ENCODE measurements at places on chromosomes 12 and 14. TPM values are rescaled to one million over a fixed set of nuclear protein-coding genes. Genes with fewer than 3 reads are reported as not detected.
A peak's percentile ranks its signal among the peaks of the same experiment; 100 is the strongest.

DNA sequence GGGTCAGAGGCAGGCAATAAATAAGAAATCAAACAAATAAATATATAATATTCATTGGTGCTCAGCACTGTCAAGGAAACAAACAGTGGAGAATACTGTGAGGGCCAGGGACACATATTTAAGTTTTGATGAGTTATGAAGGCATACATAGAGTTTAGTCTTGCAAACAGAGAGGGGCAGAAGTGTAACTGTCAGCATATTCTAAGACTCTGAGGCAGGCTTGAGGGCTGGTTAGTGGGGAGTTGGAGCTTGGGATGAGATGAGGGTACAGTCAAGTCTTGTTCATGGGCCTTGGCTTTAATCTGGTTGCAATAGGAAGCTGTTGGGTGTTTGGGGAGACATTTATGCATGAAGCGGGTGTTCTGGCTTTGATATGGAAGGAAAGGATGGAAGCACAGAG, 78.9 kb downstream of the PELI2 start:
- DNase-seq = no peak

- no peak for DNase-seq
Observed at GRCh38 chr12:115815924-115816323, 461.6 kb downstream of the MED13L start.

Gene NPFF
- polyA plus RNA-seq = not detected

GRCh38 chr12:123131879-123132402, 18.9 kb downstream of the PITPNM2 start:
- no peak for DNase-seq

- DNase-seq = no peak
Observed at GRCh38 chr14:73936548-73936947, 13.3 kb downstream of the FAM161B start.

Gene LRRIQ1
- polyA plus RNA-seq = 0.32 TPM

Gene SLC10A1
- 0.21 TPM for polyA plus RNA-seq

DNA sequence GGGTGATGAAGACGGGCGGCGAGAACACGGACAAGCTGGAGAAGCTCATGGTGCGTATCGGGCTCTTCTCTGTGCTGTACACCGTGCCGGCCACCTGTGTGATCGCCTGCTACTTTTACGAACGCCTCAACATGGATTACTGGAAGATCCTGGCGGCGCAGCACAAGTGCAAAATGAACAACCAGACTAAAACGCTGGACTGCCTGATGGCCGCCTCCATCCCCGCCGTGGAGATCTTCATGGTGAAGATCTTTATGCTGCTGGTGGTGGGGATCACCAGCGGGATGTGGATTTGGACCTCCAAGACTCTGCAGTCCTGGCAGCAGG, 1.9 kb downstream of the FZD10 start:
- DNase-seq = no peak

Gene PRB3
- not detected for polyA plus RNA-seq

Gene MSI1
- polyA plus RNA-seq = 3.5 TPM

GRCh38 chr12:56385873-56386272, 23.2 kb upstream of the APOF start:
- DNase-seq = no peak

DNA sequence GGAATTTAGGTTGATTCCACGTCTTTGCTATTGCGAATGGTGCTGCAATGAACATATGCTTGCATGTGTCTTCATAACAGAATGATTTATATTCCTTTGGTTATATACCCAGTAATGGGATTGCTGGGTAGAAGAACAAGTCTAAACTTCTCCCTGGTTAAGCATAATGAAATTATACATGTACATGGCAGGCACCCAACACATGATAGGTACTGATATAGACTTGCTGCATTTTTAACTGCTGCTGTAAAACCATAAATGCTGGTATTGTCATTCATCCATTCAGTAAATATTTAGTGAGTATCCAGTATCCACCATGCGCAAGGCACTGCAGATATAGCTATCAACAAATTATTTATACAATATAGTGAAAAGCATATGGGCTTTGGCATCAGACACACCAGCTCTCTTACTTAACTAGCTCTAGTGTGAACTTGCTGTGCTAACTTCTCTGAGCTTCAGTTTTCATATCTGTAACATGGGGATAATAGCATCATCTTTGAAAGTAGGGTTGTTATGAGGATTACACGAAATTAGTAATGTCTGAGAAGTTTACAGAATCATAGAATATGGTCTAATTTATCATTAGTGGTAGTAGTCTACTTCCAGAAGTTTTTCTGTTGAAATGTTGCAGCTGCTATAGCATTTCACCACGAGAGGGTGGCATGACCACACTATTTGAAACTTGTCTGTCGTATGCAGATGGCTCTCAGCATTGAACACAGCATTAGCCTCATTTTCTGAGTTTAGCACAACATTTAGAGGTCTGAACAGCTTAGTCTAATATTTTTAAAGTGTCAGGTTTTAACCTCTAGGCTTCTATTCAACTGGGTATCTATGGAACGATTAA, 32.0 kb upstream of the SEL1L start:
- peak; percentile 34 for DNase-seq

- peak; percentile 91 for DNase-seq
Observed at GRCh38 chr12:56266693-56267442, at the start of gene COQ10A. TSS of gene COQ10A (plus strand) at chr12:56266942. CDS start at chr12:56267119, 177 bp downstream.

DNA sequence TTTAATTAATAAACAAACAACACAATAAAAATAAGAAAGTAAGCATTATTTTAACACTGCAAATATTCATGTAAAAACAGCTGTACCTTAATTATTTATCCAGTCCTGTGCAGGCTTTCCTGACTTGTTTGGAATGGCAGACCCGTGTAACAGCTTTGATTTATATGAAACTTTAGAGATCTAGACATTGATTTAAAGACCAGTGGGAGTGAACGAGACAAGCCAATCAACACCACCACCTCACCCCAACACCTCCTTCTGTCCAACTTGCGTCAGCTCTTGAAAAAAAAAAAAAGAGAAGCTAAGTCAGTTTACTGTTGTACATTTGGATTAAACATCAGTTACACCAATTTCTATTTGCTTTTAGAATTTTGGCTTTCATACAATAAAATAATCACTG, 22.3 kb downstream of the SLC38A4 start:
- no peak for DNase-seq

Gene CFL2
- 1,042 TPM for polyA plus RNA-seq

Gene C12orf56
- 2.7 TPM for polyA plus RNA-seq

Gene NFKBIA
- 42.5 TPM for polyA plus RNA-seq

GRCh38 chr14:98900798-98901197, 371.2 kb downstream of the BCL11B start:
- no peak for DNase-seq

GRCh38 chr12:32005496-32006125, 46.4 kb downstream of the RESF1 start:
- DNase-seq = no peak

DNA sequence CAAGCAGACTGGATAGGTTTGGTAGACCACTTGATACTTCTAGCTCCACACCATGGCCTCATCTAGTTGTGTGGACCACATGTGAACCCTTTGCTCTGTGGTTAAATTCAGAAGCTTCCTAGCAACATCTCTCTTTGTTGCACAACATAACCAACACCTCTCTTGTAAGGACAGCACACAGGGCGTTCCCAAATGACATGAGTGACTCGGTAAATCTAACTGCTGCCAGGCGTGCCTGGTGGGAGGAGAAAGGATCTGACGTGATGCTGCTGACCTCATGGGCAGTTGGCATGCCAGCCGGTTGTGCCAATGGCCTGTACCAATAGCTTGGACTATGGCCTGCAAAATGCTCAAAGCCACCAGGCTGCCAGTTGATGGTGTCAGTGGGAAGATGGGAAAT, 93.8 kb downstream of the CPSF2 start:
- no peak for DNase-seq

DNA sequence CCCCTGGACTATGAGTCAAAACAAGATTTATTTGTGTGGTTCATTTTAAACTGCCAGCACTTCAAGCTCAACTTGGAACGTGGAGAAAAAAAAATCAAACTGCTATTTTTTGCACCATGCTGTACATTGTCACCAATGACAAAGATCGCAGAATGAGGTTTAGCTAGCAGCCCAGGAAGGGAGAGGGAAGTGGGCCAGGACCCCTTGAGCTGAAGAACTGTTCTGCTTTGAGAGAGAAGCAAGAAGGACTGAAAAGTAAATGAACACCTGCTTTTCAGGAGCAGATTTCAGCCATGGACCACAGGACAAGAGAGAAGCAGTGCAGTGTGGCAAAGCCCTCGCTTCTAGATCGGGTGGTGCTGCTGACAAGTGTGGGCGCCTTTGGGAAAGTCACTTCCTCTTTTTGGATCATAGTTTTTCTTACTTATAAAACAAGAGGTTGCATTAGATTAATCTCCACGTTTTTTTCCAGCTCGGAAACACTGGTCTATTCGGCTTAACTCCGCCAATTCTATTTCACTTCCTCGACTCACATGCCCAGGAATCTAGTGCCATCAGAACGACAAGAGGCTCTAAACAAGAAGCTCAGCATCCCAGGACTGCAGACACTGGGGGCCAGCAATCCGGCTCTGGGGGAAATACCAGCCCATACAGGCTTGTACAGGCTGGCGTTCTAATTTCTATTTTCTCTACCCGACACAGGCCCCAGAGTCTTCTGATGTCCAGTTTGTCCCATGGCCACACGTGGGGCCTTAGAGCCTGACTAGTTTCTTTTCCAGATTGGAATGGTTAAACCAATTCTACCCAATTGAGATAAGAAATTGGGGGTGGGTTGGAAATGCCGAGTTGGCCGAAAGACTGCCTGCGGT, 129.9 kb downstream of the CRACR2A start:
- no peak for DNase-seq

GRCh38 chr12:26251600-26251999, 56.2 kb downstream of the SSPN start:
- DNase-seq = no peak

DNA sequence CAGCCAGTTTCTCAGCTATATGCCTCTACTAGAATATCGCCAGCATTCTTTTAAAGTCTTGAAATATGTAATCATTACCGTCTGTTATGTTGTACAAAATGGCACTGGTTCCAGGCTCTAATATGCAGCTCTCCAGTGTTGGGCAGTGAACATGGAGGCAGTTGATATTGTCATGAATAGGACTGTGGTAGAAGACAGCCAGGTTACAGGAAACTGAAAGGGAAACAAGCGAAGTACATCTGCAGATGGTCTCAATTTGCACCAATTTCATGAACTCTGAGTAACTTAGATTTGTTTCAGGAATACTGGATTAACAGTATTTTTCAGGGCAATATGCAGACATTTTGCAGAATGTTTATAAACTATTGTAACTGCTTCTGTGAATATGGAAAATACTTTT, 13.4 kb upstream of the KLHL42 start:
- no peak for DNase-seq

DNA sequence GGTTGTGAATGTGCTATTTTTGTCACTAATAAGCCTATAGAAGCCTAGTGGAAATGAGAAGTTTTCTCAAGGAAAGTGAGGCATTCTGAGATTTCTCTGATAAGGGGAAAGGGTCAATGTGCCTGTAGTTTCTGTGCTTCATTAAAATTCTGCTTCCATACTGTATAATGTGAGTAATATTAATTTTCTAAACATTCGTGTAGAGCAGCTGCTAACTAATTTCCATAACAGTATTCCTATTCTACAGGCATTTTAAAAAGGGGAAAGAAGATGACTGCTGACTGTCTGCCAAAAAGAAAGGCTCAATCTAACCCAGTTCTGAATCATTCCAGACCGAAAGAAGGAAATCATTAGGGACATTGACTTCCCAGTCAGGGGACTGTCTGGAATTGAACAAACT, 293.3 kb upstream of the TMPO start:
- DNase-seq = no peak

DNA sequence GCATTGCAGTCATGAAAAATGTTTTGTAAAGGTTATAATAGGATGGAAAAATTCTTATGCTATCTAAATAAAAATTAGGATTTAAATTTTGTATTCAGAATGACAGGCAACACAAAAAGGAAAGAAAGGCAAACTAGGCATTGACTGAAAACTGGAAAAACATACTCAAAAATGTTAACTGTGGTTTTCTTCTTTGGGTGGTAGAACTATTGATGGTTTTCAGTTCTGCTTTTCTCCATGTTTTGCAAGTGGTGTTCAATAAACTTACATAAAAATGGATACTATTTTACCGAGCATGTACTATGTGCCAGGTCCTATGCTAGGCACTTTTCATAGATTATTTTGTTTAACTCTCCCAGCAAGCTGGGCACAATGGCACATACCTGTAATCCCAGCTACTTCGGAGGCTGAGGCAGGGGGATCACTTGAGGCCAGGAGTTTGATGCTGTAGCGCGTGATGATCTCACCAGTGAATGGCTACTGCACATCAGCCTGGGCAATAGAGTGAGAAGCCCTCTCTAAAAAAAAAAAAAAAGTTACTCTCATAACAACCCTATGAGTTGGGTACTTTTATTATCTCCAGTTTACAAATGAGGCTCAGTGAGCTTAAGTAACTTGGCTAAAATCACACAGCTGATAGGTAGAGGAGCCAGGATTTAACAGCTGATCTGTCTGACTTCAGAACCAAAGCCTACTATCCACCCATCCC, 26.3 kb upstream of the TCP11L2 start:
- no peak for DNase-seq

DNA sequence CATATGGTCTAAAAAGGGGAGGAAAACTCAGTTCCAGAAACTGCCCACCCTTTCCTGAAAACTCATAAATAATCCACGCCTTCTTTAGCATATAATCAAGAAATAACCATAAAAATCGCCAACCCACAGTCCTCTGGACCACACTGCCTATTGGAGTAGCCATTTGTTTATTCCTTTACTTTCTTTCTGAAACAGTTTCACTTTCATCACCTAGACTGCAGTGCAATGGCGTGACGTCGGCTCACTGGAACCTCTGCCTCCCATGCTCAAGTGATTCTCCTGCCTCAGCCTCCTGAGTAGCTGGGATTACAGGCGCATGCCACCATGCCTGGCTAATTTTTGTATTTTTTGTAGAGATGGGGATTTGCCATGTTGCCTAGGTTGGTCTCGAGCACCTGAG, 44.2 kb downstream of the CLMN start:
- no peak for DNase-seq

- DNase-seq = no peak
Observed at GRCh38 chr12:100970894-100971293, 176.3 kb downstream of the ANO4 start.

Gene PLEKHH1
- polyA plus RNA-seq = not detected

- peak; percentile 59 for DNase-seq
Observed at GRCh38 chr12:93115646-93116045, 186.6 kb upstream of the EEA1 start.

DNA sequence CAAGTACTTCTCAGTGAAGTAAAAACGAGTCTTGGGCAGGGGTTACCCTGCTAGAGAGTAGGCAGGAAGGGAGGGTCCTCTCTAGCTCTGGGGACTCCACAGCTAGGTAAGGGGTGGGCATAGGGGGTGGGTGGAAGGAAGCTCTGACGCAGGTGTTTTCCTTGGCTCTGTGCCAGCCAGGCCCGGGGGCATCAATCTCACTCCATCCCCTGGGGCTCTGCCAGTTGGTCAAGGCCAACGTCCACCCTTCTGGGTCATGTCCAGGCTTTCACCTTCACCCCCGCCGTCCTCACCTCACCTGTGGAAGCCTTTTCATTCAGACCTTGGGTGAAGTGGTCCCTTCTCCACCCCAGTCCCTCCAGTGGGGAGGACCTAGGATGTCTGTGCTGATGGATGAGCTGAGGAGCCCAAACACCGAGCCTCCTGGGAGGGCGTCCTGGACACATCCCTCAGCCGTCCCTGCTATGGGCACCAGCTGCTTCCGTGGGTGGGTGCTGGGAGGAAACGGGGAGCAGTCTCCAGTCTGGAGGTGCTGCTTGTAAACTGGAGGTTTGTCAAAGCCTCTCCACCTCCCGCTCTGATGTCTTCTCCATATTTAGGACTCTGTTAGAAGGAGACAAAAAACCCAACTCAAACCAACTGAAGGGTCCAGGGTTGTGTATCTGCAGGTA, 71.5 kb upstream of the SFSWAP start:
- DNase-seq = no peak

All from muscle of arm (tissue), 14 donors.